ENCODE measurements at places on chromosomes 6 and 20.

- no peak for DNase-seq
Measured at GRCh38 chr6:110781522-110782214, 33.6 kb downstream of the CDK19 start.

DNA sequence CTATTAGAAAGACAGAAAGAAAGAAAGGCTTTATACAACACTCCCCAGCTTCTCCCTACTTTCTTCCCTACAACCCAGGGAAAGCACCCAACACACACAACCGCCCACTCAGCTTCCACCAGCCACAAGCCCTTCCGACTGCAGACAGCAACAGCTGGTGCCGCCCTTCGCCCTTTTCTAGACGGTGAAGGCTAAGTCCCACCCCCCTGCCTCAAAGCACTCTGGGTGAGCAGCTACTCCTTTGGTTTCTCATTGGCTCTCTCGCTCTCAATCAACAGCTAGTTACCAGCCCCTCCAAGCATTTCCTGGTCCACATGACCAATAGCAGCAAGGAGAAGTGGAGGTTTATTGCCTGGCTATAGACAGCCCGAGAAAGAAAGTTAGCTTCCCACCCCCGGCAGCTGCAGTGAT, 230.1 kb upstream of the MOCS1 start:
- DNase-seq = no peak

- DNase-seq = no peak
Measured at GRCh38 chr6:40719671-40720374, 132.7 kb upstream of the LRFN2 start.

DNA sequence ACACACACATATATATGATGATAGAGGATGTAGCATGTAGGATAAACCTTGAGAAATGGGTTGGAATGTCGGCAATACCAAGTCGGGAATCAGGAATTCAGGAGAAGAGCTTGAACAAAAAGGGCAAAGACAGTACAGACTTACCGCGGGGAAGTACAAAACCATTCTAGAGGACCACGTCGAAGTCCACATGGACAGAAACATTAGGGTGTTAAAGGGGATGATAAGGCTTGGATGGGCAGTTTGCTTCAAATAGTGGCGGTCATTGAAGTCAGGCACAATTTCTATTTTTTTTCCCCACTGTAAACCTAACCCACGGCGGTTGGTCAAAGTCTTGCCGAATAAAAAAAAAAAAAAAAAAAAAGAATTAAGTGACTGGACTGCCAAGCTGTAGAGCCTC, 766 bp upstream of the NUS1 start:
- DNase-seq = no peak

DNA sequence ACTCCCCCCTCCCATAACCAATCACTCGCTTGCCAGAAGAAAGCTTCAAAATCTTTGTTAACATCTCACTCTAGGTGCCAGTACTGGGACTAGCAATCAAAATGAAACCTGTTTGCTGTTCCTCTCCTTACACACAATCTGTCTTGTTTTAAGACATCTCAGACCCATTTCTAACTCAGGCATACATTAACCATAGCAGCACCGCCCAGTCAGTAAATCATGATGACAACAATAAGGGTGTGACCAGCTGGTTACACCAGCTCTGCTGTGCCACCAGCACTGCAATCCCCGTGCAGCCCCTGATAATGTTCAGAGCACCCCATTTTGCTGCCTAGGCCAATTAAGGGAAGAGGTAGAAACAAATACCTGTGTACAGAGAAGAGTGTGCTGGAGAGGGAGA, 185.2 kb upstream of the TAB2 start:
- no peak for DNase-seq

GRCh38 chr6:77626426-77626825, 26.4 kb upstream of the MEI4 start:
- no peak for DNase-seq

DNA sequence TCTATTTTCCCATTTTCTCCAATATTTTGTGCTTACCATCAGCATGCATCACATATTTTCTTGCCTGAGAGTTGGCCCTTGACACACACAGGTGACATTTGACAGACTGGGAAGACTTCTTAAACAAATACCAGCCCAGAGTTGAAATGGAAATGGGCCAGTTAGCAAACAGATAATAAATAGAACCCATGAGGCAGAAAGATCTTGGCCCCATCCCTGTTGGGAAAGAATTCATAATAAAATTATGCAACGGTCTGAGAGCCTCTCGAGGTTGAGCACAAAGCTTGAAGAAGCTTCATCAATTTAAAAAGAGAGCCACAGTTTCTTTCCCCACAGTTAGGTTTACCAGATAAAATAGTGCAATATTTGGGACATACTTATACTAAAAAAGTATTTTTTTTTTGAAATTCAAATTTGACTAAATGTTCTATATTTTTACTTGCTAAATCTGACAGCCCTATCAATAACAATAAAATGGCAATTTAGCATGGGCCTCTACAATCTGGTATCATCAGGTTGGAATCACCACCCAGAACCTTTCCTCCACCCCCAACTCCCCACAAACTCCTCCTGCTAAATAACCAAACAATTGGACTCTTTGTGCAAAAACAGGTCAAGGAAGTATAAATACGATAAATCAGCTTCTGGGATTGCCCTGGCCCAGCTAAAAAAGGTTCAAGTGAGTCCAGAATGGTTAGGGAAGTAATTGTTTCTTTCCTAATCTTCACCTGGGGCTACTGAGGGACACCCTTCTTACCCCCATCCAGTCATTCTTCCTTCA, 129.8 kb downstream of the CD164 start:
- DNase-seq = no peak

GRCh38 chr6:123402052-123402451, 234.7 kb downstream of the TRDN start:
- no peak for DNase-seq

DNA sequence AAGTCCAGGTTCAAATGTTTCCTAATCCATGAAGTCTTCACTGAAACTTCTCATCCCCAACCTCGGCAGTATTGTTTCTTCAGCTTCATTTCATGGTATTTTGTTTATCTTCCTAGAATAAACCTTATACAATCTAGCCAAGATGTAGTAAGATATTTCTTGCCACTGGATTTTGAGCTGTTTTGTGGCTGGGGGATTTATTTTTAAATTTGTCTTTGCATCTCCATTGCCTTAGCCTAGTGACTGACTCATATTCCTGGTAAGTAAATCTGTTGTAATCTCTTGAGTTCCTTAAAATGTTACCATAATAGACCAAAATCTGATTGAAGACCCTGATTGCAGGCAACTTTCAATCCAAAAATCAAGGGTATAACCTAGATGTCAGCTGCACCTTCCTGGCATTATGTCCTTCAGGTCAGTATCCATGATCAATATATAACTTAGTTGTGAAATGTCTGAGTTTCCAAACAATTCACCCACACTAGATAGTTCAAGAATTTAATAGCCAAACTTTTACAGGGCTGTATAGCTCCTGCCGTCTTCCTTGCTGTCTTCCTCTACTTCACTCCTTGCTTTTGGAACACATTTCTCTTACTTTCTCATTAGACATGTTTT, 4.7 kb upstream of the TRMT11 start:
- DNase-seq = no peak

GRCh38 chr20:24305371-24305770, 164.1 kb upstream of the SYNDIG1 start:
- no peak for DNase-seq

DNA sequence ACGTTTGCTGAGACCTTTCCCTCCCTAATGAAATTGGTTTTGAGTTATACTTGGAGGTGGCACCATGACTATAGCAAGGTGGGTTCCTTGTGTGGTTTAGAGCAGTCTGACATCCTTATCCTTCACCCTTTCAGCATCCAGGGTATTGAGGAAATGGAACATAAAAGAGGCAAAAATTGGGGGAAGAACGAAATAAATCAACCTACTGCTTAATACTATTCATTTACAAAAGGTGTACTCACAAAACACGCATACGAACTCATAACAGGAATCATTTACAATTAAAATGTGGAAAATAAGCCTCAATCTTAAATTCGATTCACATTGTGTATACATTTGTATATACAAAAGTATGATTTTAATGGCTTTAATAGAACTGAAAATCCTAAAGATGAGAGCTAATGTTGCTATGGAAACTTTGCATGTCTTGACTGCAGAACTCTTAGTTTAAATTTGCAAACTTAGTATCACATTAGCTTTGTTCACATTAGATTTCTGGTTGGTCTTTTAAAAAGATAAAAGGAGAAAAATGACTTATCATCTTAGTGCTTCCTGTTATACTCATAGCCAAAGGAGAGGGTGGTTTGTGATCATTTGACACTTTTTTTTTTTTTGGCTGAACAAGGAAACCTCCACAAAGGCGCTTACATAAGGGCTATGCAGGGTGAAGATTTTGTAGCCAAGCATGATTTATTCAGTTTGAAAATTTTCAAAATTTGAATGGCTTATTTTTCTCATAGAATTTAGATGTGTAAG, 76.1 kb upstream of the ATXN1 start:
- DNase-seq = no peak

GRCh38 chr6:22580337-22580736, 11.0 kb downstream of the HDGFL1 start:
- no peak for DNase-seq

DNA sequence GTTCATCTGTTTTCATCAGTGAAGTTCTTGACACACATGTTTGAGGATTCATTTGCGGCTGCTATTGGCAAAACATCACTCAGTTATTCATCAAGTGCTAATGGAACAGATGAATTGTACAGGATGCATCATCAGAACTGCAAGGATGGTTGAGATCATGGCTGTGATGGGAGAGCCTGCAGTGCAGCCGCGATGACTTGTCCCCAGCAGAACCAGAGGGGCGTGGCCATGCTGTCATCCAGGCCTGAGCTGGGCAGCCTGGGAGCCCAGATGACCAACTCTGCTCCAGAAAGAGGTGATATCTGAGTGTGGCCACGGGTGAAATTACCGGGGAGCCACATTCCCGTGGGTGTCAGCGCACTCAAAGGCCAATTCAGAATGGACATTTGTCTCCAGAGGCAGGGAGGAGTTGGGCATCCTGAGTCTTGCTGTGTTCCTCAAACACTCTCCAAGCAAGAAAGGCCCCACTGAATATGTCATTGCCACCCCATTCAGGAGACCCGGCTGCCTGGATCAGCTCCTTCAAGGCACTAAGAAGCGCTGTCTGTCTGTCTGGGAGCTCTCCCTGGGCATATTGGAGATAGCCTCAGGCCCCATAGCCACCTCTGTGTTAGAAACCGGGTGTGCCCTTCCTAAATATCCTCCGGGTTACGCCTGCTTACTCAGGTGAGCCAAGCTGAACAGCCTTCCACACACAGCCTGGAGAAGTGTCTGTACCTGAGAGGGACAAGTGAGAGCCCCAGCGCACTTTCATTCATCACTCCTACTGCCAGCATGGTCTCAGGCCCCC, 66.7 kb downstream of the SYNDIG1 start:
- DNase-seq = no peak

- DNase-seq = peak; percentile 81
Measured at GRCh38 chr6:137717074-137718073, 149.7 kb upstream of the TNFAIP3 start.

GRCh38 chr6:124522335-124522734, 439.9 kb upstream of the RNF217 start:
- DNase-seq = no peak

GRCh38 chr6:101398716-101399615, 5.5 kb downstream of the GRIK2 start:
- DNase-seq = no peak

GRCh38 chr6:22036275-22036674, 260.6 kb downstream of the PRL start:
- no peak for DNase-seq

- DNase-seq = peak; percentile 25
Measured at GRCh38 chr6:159982731-159983506, 14.0 kb downstream of the IGF2R start.

GRCh38 chr6:38570750-38571149, 69.0 kb downstream of the BTBD9 start:
- DNase-seq = no peak

DNA sequence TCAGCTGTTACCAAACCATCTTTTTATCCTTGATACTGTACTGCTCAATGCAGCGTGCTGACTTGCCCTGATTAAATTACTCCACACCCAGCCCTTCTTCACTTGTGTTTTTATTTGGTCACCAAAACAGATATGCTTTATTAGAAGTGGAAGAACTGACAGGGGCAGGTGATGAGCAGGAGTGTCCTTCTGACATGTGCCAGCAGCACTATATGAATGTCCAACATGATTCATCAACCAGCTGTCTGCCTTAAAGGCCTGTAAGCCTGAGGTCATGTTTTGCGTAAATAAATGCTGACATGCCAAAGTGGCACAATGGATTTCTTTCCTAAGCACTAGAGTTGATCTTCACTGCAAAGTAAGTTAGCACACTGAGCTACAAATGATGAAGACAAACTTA, 15.4 kb downstream of the POPDC3 start:
- DNase-seq = no peak

DNA sequence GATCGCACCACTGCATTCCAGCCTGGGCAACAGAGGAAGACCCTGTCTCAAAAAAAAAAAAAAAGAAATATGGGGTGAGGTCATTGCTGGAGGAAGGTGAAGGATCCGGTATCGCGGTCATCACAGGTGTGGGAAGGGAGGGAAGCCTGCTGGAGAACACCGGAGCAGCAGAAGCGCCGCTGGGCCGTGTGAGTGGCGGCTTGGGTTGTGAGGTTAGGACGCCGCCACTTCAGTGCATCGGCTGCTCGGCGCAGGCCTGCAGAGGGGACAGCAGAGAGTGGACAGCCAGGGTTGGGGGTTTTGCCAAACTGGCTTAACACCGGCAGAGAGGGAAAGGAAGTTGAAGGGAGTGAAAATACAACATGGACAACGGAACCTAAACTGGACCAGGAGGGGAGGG, 5.4 kb downstream of the TLDC2 start:
- no peak for DNase-seq

All from CD4-positive, alpha-beta T cell treated with Interleukin-17A for 4 hours (primary cell).